Stimulated activated CD4-positive, alpha-beta T cell treated with anti-CD3 and anti-CD28 coated beads, Interleukin-15, amount 100 ng/mL, for 1 hour (primary cell): ENCODE measurements at places on chromosomes 1 and 21.

- no peak for DNase-seq
Measured at GRCh38 chr21:26715878-26716506, 129.2 kb downstream of the ADAMTS1 start.

GRCh38 chr1:56056438-56057287 is 522.7 kb downstream of the PLPP3 start:
- no peak for DNase-seq

GRCh38 chr1:227562037-227562436 is 1.3 kb upstream of the ZNF678 start:
- DNase-seq = no peak

DNA sequence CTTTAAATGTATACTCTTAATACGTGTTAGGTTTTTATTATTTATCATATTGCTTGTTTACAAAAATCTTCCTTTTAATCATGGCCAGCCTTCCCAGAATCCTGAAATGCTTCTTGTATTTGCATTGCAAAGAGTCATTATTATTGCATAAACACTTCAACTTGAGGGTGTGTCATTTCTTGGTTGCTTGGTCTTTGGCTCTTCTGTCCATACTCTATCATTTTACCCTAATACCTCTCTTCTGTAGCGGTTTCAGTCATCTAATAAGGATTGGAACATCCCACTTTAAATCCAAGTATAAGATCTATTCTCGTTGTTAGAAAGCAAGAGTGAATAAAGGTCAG is 200.6 kb upstream of the CACYBP start:
- DNase-seq = no peak

DNA sequence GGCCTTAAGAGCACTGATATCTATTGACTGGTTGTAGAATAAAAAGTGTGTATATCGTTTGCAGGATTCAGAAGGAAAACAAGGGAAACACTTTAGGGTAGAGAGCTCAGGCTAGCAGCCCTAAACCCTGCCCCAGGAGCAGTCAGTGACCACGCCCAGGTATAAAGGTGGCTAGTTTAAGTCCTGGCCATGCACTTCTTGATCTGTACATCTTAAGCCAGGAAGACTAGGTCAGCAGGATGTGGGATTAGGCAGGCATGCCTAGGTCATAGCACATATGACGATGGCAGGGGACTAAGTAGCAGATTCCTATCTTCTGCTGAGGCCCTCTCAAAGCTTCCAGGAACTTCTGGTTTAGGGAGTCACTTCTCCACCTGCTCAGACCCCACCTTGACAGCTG is 158.0 kb upstream of the CD34 start:
- no peak for DNase-seq

- DNase-seq = no peak
Measured at GRCh38 chr1:197178998-197179397, 32.5 kb upstream of the ASPM start.

- DNase-seq = no peak
Measured at GRCh38 chr1:212450331-212450881, 17.7 kb downstream of the NENF start.
